KG1 (cell line): ENCODE measurements at places on chromosomes 2 and 18.

DNA sequence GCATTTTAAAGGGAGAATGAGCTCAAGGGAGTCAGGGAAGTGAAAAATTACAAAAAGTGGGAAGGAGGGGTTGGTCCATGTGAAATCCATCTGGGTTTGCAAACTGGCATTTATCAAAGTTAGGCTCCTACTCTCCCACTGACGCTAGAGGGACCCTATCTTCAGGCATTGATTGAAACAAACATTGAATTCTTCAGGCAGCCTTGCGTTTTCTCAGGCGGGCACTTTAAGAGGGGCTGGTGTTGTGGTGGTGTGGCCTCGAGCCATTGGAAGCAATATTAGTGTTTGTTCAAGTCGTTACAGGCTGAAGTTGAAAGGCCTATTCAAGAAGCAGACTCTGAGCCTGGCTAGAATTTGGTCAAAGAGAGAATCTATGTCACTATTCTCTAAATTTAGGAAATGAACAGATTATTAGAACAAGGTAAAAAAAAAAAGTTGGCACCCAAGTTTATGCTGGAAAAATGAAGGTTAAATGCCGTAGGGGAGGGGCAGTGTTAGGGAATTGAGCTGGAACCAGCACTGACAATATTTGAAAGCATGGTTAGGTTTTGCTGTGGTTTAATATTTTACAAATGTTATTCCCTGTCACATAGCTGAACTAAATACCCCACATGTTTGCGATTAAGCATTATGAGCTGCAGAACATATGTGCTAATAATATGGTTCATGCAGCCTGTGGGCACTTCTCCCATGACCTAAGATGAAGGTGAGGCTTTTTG, 36.8 kb downstream of the STON1 start:
- no peak for DNase-seq

DNA sequence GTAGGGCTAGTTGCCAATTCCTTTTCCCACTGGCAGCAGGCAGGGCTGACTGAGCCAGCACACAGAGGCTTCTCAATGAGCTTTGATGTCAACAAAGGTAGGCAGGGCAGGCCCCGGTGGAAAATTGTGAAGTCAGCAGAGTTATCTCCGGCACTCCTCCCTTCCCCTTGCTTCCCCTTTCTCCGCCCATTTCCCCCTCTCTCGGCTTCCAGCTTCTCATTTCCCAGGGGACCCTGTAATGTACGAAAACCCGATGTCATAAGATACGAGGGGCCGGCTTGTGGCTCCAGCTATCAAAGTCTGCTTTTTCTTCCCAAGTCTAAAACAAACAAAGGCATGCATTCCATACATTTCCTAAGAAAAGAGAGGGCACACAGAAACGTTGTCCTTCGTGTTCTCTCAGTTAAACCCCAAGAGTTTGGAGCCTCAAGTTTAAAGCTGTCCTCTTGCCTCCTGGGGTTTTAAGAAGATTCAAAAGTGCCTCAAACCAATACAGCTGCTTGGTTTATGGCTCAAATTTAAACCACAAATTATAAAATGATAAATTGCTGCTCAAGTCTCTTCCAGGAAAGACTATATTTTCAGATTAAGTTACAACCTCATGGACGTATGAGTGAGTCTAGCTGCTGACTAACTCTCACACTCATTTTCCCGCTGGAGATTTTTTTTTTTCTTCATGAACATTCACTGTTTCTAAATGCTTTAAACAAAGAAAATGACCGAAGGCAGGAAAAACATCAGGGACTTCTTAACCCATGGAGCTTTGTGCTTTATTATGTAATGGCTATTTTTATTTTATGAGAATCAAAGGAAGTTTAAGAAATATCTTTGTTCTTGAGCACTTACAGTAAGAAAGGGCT, 27.2 kb upstream of the EML4 start:
- DNase-seq = no peak

- no peak for DNase-seq
These were observed 3.8 kb downstream of the GALNT5 start for GRCh38 chr2:157261199-157261782.

DNA sequence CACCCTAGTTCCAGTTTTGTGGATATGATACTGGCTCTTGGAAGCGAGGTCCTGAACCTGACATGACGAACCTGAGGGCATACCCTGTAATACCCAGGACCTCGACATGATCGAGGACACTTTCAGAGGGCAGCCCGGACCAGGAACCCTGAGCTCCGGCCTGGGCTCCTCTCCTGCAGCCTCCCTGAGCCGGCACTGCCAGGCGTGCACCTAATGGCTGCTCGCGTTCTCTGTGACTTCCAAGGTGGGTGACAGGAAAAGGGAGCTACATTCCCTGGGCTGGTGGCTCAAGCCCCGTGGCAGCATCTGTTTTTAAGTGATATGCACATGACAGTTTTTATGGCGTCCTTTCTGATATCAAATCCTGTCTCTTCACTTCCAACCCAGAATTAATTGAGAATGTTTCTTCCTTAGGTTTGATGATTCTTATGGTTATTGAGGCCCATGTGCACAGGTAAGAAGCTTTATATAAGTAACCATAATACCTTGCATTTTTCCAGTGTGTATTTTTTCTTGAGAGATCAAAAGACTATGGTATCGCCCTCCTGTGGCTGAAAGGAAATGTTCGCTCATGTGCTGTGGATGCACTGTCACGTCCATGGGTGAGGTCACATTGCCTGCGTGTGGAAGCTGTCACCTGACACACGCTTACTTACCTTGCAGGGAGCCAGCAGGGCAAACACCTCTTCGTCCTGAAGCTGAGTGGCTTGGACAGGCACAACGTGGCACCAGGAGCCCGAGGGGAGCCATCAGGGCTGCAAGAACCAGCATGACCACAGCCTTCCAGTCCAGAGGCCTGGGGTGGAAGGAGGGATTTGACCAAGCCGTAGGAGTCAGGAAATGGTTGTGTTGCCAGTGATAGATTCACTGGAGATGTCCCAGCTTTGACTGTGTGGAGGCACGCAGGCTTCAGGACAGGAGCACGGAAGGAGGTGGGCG, 367.4 kb upstream of the MYT1L start:
- DNase-seq = no peak

GRCh38 chr18:47605093-47605492, 325.4 kb downstream of the SMAD2 start:
- DNase-seq = no peak
